ENCODE measurements at places on chromosomes 4 and X. TPM values are rescaled to one million over a fixed set of nuclear protein-coding genes. Genes with fewer than 3 reads are reported as not detected.

- DNase-seq = no peak
- H3K27me3 ChIP-seq = no peaks in the 10 kb centered on the region
- no peaks in the 10 kb centered on the region for H3K36me3 ChIP-seq
These were observed 6.8 kb upstream of the ANOS1 start for GRCh38 chrX:8738588-8739189.

The PNMA3 gene
- 3.3 TPM for total RNA-seq

- H3K27me3 ChIP-seq = no peaks in the 10 kb centered on the region
- H3K27ac ChIP-seq = no peak overlapping the region
- no peak for DNase-seq
- no peaks in the 10 kb centered on the region for H3K36me3 ChIP-seq
These were observed 118.0 kb upstream of the WDFY3 start for GRCh38 chr4:85084371-85085094.

The POU3F4 gene
- total RNA-seq = not detected

GRCh38 chr4:147491086-147491485 is 10.2 kb downstream of the EDNRA start:
- H3K27me3 ChIP-seq = no peaks in the 10 kb centered on the region
- H3K4me1 ChIP-seq = peaks cover 22% of the 10 kb centered on the region
- no peak for DNase-seq
- H3K4me3 ChIP-seq = no peak overlapping the region
- no peaks in the 10 kb centered on the region for H3K36me3 ChIP-seq

DNA sequence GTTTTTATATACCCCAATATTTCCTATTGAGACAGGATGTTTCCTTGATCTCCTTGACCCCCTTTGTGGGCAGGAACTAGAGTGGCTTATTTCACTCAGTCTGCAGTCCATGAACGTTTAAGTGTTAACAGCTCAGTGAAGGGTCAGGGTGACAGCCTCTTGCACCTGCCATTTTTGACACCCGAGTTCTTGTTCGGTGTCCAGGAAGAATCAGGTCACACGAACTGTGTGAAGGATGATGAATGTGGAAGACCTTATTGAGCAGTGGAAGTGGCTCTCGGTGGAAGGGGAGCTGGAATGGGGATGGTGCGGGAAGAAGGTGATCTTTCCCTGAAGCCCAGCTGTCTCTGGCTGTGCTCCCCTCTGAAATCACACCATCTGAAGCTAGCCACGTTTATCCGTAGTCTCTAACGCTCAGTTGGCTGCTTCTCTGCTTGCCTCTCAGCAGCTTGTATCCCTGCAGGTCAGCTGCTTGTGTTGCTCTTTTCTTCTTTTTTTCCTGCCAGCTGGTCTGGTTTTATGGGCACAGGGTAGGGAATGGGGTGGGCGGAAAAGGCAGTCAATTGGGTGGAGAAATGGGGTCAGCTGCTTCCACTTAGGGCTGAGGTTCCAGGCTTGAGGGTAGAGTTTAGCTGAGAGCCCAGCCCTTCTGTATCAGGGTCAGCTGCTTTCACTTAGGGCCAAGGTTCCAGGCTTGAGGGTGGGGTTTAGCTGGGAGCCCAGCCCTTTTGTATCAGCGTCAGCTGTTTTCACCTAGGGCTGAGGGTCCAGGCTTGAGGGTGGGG is 29.0 kb upstream of the CCNG2 start:
- H3K27ac ChIP-seq = no peak overlapping the region
- no peak overlapping the region for H3K4me3 ChIP-seq
- no peaks in the 10 kb centered on the region for H3K36me3 ChIP-seq
- H3K27me3 ChIP-seq = no peaks in the 10 kb centered on the region

GRCh38 chrX:6732101-6732500 is 197.2 kb upstream of the VCX3A start:
- no peaks in the 10 kb centered on the region for H3K36me3 ChIP-seq
- no peak overlapping the region for H3K4me3 ChIP-seq
- H3K27me3 ChIP-seq = no peaks in the 10 kb centered on the region
- DNase-seq = no peak
- no peaks in the 10 kb centered on the region for H3K4me1 ChIP-seq

The FHDC1 gene
- 0.97 TPM for total RNA-seq

GRCh38 chr4:185189606-185190305 is 14.0 kb downstream of the CFAP97 start:
- DNase-seq = no peak
- H3K27ac ChIP-seq = no peak overlapping the region
- no peaks in the 10 kb centered on the region for H3K36me3 ChIP-seq

DNA sequence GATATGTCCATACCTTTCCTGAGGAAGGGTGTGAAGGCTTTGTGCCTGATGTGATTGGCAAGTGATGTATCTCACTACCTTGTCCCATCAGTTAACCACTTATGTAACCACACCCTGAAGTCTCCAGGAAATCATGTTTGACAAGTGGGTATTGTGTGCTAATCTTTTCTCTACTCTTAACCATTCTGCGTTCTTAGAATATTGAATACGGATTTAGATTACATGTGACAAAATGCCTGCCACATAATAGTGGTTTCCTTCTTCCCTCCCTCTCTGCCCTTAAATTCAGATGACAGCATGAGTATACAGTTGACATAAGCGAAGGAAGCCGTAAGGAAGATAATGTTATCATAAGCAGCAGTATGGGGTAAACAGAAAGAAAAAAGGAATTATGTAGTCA is 108.4 kb downstream of the KLHL8 start:
- DNase-seq = no peak
- H3K27me3 ChIP-seq = no peaks in the 10 kb centered on the region
- H3K36me3 ChIP-seq = peaks cover 73% of the 10 kb centered on the region
- no peak overlapping the region for H3K4me3 ChIP-seq
- H3K27ac ChIP-seq = no peak overlapping the region

DNA sequence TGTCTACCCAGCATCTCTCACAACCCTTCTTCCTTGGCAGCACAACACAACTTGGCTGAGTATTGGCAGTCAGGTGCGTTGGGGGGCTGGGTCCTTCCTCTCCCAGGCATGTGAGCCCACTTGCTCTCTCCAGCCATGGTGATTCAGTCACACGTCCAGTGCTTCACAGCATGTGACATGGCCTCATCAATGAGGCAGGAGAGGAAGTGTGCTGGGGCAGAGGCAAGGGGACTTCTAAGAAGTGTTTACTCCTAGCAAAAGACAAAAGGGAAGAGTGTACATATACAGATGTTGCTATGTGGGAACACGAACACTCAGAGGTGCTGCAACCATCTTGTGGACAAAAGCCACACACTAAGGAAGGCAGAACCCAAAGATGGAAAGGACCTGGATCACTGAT is 380.8 kb downstream of the FBXW7 start:
- no peaks in the 10 kb centered on the region for H3K27me3 ChIP-seq
- no peak overlapping the region for H3K4me3 ChIP-seq
- no peaks in the 10 kb centered on the region for H3K36me3 ChIP-seq
- H3K27ac ChIP-seq = no peak overlapping the region
- DNase-seq = no peak

GRCh38 chrX:79452881-79453280 is 85.7 kb upstream of the ITM2A start:
- DNase-seq = no peak
- no peaks in the 10 kb centered on the region for H3K27me3 ChIP-seq
- no peak overlapping the region for H3K27ac ChIP-seq
- no peaks in the 10 kb centered on the region for H3K4me1 ChIP-seq
- H3K36me3 ChIP-seq = no peaks in the 10 kb centered on the region

DNA sequence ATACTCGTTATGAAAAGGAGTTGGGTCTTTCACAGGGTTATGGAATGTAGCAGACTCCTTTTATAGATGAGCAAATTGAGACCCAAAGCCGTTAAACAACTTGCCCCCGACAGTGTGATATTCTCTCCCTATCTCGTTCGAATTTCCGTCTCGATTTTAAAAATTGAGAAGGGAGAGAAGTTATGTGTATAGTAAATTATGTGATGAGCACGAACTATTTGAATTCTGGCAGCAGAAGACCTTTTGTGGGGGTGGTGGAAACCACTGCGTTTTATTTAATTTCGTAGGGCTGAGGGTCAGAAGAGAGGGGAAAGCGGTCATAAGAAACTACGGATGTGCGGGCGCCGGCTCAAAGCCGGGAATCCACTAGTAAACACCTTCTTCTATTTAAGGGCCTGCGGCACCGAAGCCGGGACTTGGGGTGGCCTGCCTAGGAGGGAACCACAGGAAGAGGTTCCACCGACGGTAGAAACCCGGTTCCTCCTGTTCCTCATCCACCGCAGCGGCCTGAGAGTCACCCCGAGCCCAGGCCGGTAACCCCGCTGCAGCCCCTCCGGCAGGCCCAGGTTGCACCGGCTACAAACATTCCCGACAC is 1.5 kb upstream of the DDX3X start:
- peaks cover 7% of the 10 kb centered on the region for H3K4me1 ChIP-seq
- H3K4me3 ChIP-seq = peak overlapping the region; percentile 96
- H3K36me3 ChIP-seq = peaks cover under 1% of the 10 kb centered on the region
- H3K27me3 ChIP-seq = no peaks in the 10 kb centered on the region

DNA sequence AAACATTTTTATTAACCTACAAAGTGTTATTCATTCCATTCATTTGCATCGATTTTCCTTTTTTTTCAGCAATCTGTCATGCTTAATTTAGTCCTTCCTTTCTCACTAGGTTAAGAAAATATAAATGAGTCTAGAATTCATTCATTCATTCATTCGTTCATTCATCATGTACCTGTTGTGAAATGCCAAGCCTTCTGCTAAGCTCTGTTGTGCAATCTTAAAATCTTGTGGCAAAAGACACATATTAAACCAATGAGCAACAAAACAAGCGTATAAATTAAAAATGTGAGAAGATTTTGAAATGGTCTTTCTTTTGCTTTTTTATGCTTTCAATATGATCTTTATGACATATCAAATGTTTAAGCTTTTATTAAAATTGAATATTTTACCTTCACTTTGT is 88.6 kb upstream of the MAD2L1 start:
- no peaks in the 10 kb centered on the region for H3K27me3 ChIP-seq
- H3K36me3 ChIP-seq = no peaks in the 10 kb centered on the region
- H3K4me3 ChIP-seq = no peak overlapping the region
- no peak overlapping the region for H3K27ac ChIP-seq

DNA sequence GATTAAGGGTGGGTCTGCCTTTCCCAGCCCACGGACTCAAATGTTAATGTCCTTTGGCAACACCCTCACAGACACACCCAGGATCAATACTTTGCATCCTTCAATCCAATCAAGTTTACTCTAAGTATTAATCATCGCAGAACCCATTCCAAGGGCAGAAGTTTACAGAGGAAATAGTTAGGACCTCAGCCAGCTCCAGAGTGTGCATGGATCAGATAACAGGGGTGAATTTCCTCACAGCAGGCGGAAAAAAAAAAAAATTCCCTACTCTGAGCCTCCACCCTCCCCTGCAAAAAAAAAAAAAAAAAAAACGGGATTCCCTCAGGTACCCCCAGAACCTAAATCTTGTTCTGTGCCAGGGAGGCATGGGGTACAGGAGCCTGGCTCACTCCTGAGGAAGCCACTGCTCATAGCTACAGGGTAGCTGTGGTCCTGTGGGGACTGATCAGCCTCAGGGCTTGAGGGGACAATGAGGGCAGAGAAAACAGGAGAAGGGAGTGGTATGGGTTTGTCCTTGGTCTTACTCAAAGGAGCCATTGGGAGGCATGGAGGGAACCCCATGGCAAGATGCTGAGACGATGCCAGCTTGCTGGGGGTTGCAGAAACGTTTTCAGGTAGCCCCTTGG is 113.0 kb downstream of the DHRSX start:
- no peaks in the 10 kb centered on the region for H3K4me1 ChIP-seq
- H3K27ac ChIP-seq = no peak overlapping the region
- no peak overlapping the region for H3K4me3 ChIP-seq
- H3K36me3 ChIP-seq = peaks cover 19% of the 10 kb centered on the region
- no peak for DNase-seq
- H3K27me3 ChIP-seq = no peaks in the 10 kb centered on the region

The MAEA gene
- total RNA-seq = 43.6 TPM

The PALLD gene
- total RNA-seq = 637 TPM

The F11 gene
- total RNA-seq = not detected

DNA sequence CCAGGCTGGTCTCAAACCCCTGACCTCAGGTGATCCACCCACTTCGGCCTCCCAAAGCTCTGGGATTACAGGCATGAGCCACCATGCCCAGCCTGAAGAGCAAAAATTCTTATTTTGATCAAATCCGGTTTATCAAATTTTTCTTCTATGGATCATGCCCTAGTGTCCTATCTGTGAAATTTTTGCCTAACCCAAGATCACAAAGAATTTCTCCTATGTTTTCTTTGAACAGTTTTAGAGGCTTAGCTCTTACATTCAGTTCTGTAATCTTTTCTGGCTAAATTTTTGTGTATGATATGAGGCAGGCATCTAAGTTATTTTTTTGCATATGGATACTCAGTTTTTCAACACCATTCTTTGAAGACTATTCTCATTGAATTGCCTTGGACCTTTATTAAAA is 27.4 kb downstream of the EDNRA start:
- H3K4me1 ChIP-seq = no peaks in the 10 kb centered on the region
- H3K27ac ChIP-seq = no peak overlapping the region
- no peak overlapping the region for H3K4me3 ChIP-seq
- DNase-seq = no peak
- no peaks in the 10 kb centered on the region for H3K36me3 ChIP-seq

DNA sequence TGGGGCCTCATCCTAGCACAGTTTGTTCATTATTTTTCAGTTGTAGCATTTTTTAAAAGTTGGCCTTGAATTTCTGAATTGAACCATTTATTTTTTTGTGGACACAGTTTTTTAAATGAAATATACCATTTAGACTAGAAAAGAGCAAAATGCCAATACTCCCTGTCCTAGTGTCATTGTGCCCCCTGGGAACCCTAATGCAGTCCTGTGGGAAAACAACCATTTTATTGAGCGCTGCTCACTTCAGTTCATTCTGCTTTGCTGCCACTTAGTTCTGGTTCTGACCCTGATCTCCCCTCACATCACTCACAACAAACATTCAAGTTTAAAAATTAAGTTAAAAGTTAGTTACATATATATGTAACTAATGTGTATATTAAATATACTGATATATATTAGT is 5.4 kb downstream of the NFKB1 start:
- no peaks in the 10 kb centered on the region for H3K27me3 ChIP-seq
- H3K36me3 ChIP-seq = no peaks in the 10 kb centered on the region
- no peak overlapping the region for H3K27ac ChIP-seq
- H3K4me3 ChIP-seq = no peak overlapping the region
- H3K4me1 ChIP-seq = peaks cover 23% of the 10 kb centered on the region

DNA sequence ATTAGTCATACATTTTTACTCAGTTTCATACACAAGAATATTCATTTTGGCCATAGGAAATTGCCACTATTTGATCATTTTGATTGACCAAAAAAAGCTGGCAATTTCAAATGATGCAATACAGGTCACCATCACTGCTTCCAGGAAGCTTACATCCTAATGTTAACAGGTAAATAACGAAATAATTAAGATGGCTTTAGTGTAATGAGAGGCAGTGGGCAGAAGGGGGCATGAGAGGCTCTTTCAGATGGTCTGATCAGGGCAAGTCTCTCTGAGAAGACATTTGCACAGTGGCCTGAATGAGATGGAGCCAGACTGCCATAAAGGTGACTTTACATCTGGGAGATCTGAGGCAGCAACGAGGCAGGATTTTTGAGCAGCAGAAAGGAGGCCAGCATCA is 170.7 kb downstream of the SLIT2 start:
- no peaks in the 10 kb centered on the region for H3K36me3 ChIP-seq
- H3K27me3 ChIP-seq = no peaks in the 10 kb centered on the region
- H3K27ac ChIP-seq = no peak overlapping the region
- peak; percentile 23 for DNase-seq
- no peak overlapping the region for H3K4me3 ChIP-seq

- no peaks in the 10 kb centered on the region for H3K36me3 ChIP-seq
- H3K27ac ChIP-seq = no peak overlapping the region
- H3K27me3 ChIP-seq = no peaks in the 10 kb centered on the region
- peaks cover 44% of the 10 kb centered on the region for H3K4me1 ChIP-seq
- DNase-seq = no peak
- no peak overlapping the region for H3K4me3 ChIP-seq
These were observed 20.3 kb downstream of the MEPE start for GRCh38 chr4:87853108-87853507.

The BMPR1B gene
- total RNA-seq = 1.4 TPM

GRCh38 chr4:6071959-6072720 is 53.9 kb upstream of the C4orf50 start:
- H3K4me3 ChIP-seq = no peak overlapping the region
- H3K27ac ChIP-seq = no peak overlapping the region
- no peaks in the 10 kb centered on the region for H3K36me3 ChIP-seq
- H3K4me1 ChIP-seq = no peaks in the 10 kb centered on the region

All from heart left ventricle (tissue), 16 donors.